ENCODE measurements at places on chromosomes 2 and 18. TPM values are rescaled to one million over a fixed set of nuclear protein-coding genes. Genes with fewer than 3 reads are reported as not detected.

The GKN1 gene
- not detected for total RNA-seq

The FTCDNL1 gene
- total RNA-seq: 1.5 TPM

The RGPD3 gene
- total RNA-seq: 0.27 TPM

The DPP4 gene
- 1.9 TPM for total RNA-seq

The TEX261 gene
- 46.8 TPM for total RNA-seq

The OXER1 gene
- 2.1 TPM for total RNA-seq

The ALPI gene
- not detected for total RNA-seq

Data from activated B cell treated with CpG ODN at 0.5 μM for 24 hours (primary cell).